Activated naive CD4-positive, alpha-beta T cell treated with Interleukin-2 at 50 U/mL for 16 hours (primary cell): ENCODE measurements at places on chromosomes 5 and 9.

- peak; percentile 27 for DNase-seq
Measured at GRCh38 chr9:96219026-96219899, 82.7 kb downstream of the HSD17B3 start.

DNA sequence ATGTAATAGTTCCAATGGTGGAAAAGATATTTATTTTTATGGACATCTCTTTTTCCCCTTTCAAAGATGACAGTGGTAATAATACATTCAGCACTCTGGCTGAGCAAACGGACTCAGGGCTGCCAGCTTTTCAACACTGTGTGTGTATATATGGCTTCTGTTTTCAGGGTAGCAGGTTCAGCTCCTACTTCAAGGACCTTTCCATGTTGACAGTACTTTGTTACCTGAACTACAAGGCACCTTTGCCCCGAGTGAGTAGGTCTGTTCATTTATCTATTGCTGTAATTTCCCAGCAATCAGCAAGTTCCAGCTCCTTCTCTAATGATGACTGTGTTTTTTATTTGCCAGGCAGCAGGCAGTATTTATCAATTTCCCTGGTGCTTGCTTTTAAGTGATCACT, 387.4 kb upstream of the KIF2A start:
- no peak for DNase-seq

- DNase-seq = no peak
Measured at GRCh38 chr5:171757853-171758535, 27.6 kb upstream of the SMIM23 start.

GRCh38 chr5:94312298-94312697, 306.1 kb downstream of the KIAA0825 start:
- DNase-seq = no peak

GRCh38 chr9:4442806-4443205, 47.5 kb upstream of the SLC1A1 start:
- no peak for DNase-seq

- DNase-seq = no peak
Measured at GRCh38 chr5:75460532-75460931, 50.9 kb downstream of the CERT1 start.

GRCh38 chr5:79746642-79747569, 57.3 kb downstream of the CMYA5 start:
- DNase-seq = no peak

- DNase-seq = no peak
Measured at GRCh38 chr5:103293719-103294118, 35.2 kb downstream of the MACIR start.

GRCh38 chr5:27080147-27080546, 41.8 kb upstream of the CDH9 start:
- no peak for DNase-seq

- no peak for DNase-seq
Measured at GRCh38 chr9:7174301-7174700, 416.5 kb downstream of the KDM4C start.
